ENCODE measurements at places on chromosomes 5 and 9. TPM values are rescaled to one million over a fixed set of nuclear protein-coding genes. Genes with fewer than 3 reads are reported as not detected.

CCNI2 gene
- polyA plus RNA-seq, result 152 TPM

PLPP7 gene
- 5.1 TPM for polyA plus RNA-seq

WNK2 gene
- polyA plus RNA-seq, result 17.7 TPM

PFN3 gene
- polyA plus RNA-seq, result not detected

GFI1B gene
- polyA plus RNA-seq, result not detected

AHRR gene
- polyA plus RNA-seq, result not detected

ACSL6 gene
- polyA plus RNA-seq, result 90.7 TPM

EGFL7 gene
- not detected for polyA plus RNA-seq

EIF4EBP3 gene
- 7.7 TPM for polyA plus RNA-seq

CCDC187 gene
- not detected for polyA plus RNA-seq

SPARC gene
- polyA plus RNA-seq, result 35.7 TPM

GFM2 gene
- 36.9 TPM for polyA plus RNA-seq

TMEM252 gene
- polyA plus RNA-seq, result not detected

C9 gene
- polyA plus RNA-seq, result 0.08 TPM

LCN12 gene
- not detected for polyA plus RNA-seq

SEMA4D gene
- 7.2 TPM for polyA plus RNA-seq

BTNL3 gene
- polyA plus RNA-seq, result not detected

DAB2IP gene
- polyA plus RNA-seq, result 0.07 TPM

All from Purkinje cell (primary cell).